Transverse colon (tissue), 4 donors: ENCODE measurements at places on chromosomes 5 and 9.

DNA sequence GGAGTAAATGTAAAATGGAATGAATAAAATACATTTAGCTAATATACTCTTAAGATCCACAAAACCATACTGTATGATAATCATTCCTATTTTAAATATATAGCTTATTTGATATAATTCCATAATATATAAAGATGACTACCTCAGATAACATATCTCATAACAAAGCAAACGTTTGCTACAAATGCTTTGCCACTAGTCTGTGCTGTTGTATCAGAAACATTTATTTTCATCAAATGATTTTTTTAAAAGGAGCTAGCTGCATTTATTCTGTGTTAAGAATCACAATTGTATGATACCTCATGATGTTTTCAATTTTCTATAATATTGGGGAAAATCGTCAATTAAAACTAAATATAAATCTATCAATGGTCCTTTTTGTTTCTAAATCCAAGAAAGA lies 567.2 kb downstream of the PTPRD start:
- DNase-seq = no peak

- no peak for DNase-seq
These were observed 112.2 kb downstream of the GABBR2 start for GRCh38 chr9:98596486-98596885.

GRCh38 chr5:168305281-168305680 lies 13.8 kb downstream of the WWC1 start:
- no peak for DNase-seq

- DNase-seq = no peak
These were observed 20.6 kb downstream of the SPTLC1 start for GRCh38 chr9:92094655-92095054.
